ENCODE measurements at places on chromosomes 6 and 20.
A peak's percentile ranks its signal among the peaks of the same experiment; 100 is the strongest.

GRCh38 chr6:42007286-42008137 lies 42.8 kb upstream of the TAF8 start:
- no peak for DNase-seq

DNA sequence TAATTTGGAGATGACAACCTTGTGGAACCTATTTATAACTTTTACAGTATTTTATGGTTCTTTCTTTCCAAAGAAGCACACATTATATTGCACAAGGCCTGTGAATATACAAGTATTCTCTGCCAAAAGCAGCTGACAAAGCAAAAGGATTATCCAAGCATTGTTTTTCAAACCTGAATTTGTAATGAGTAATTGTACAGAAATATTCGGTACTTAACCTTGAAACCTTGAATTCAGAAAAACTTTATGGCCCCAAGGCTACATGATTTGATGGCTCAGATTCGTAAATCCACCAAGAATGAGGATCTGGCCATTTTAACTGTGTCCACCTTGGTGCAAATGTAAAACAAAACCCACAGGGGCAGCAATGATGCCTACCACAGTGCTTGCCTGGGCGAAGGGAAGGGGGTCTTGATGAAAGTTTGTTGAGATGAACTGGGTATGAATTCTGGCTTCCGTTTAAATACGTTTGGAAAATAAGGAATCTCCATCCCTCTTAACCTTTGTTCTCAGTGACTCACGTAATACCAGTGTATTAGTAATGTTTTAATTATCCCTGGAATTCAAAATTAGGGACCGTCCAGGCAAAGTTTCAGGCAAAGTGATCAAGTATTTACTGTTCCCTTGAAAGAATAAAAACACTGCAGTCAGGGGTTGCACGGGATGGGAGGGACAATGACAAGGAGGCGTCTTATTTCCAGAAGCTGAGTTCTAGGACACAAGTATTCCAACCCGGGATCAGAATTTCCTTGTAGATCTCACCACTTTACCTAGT lies 2.7 kb upstream of the RBM24 start:
- DNase-seq, result peak; percentile 85

- peak; percentile 88 for DNase-seq
These were observed 240.1 kb downstream of the KCNQ5 start for GRCh38 chr6:72861935-72862432.

DNA sequence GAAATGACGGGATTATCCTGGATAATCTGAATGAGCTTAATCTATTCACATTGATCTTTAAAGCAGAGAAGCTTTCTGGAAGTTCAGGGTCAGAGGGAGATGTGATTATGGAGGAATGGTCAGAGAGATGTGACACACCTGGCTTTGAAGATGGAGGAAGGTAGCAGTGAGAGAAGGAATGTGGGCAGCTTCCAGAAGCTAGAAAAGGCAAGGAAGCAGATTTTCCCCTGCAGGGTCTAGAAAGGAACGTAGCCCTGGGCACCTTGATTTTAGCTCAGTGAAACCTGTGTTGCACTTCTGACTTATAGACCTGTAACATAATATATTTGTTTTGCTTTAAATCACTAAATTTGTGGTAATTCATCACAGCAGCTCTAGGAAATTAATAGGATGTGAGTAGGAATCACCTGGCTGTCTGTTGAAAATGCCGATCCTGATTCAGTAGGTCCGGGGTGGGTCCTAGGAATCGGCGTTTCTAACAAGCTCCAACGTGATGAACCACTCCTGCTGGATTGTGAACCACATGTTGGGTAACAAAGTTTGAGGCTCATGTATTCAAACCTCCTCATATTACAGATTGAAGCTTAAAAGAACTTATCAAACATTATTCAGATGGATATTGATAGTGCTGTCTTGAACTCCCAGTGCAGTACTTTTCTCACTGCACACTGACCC lies 157.0 kb downstream of the GJA1 start:
- peak; percentile 19 for DNase-seq

- no peak for DNase-seq
These were observed 230.2 kb downstream of the PRKN start for GRCh38 chr6:162497389-162497788.

DNA sequence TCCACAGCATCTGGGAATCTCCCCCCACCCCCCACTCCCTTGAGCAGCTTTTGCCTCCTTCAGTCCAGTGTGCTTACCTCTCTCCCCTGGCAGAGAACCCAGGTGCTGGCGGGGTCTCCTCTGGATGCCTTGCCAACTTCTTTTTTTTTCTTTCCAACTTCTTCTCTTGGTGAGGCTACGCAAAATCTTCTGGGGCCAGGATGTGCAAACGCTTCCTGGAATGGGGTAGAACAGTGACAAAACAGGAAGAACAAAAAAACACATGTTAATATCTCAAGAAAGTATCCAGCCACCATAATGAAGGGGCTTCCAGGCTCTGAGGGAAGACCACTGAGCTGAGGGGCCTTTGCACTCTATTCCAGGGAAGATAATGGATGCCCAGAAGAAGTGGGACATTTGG lies 53.9 kb upstream of the DDR1 start:
- no peak for DNase-seq

- DNase-seq, result no peak
These were observed 155.4 kb downstream of the MCHR2 start for GRCh38 chr6:99838607-99839006.

DNA sequence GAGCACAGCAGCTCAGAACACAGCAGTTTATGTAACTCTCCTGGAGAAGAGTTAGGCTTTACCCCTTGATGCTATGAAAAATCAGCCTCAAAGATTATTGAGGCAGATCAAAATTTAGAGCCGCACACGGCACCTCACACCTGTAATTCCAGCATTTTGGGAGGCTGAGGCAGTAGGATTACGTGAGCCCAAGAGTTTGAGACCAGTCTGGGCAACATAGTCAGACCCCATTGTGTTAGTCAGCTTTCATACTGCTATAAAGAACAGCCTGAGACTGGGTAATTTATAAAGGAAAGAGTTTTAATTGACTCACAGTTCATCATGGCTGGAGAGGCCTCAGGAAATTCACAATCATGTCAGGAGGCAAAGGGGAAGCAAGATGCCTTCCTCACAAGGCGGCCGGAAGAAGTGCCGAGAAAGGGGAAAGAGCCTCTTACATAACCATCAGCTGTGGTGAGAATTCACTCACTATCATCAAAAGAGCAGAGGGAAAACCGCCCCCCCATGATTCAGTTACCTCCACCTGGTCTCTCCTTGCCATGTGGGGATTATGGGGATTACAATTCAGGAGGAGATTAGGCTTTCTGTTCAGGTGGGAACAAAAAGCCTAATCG lies 87.7 kb downstream of the SGK1 start:
- no peak for DNase-seq

DNA sequence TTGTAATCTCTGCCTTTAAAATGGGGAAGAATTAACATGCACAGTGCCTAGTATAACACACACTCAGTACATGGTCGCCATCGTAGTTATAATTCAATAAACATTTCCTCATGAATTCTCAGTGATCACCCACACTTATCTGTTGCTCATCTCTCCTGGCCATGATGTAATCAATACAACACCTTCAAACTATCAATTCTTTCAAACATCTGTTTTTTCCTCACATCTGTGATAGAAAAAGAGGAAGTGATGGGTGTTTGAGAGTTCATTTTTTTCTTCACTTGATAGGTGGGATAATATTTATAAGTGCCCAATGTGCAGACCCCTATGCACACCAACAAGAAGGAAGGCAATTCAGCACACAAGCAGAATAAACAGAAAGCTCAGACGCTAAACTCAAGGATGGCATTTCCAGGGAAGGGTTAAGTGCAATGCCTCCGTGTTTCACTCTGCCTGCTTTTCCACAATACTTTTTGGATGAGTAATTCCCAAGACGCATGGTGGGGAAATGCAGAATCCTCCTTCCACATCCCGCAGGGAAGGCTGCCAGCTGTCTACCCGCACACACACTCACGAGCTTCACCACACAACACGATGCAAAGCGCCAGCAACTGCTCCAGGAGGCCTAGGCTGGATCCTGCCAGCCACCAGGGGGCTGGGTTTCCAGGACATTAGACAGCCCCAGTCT lies 100.3 kb downstream of the GMPR start:
- DNase-seq, result peak; percentile 100
